ENCODE measurements at places on chromosomes 1 and 21.
A peak's percentile ranks its signal among the peaks of the same experiment; 100 is the strongest.

GRCh38 chr1:211625040-211625439, 46.1 kb upstream of the SLC30A1 start:
- peak; percentile 53 for DNase-seq

DNA sequence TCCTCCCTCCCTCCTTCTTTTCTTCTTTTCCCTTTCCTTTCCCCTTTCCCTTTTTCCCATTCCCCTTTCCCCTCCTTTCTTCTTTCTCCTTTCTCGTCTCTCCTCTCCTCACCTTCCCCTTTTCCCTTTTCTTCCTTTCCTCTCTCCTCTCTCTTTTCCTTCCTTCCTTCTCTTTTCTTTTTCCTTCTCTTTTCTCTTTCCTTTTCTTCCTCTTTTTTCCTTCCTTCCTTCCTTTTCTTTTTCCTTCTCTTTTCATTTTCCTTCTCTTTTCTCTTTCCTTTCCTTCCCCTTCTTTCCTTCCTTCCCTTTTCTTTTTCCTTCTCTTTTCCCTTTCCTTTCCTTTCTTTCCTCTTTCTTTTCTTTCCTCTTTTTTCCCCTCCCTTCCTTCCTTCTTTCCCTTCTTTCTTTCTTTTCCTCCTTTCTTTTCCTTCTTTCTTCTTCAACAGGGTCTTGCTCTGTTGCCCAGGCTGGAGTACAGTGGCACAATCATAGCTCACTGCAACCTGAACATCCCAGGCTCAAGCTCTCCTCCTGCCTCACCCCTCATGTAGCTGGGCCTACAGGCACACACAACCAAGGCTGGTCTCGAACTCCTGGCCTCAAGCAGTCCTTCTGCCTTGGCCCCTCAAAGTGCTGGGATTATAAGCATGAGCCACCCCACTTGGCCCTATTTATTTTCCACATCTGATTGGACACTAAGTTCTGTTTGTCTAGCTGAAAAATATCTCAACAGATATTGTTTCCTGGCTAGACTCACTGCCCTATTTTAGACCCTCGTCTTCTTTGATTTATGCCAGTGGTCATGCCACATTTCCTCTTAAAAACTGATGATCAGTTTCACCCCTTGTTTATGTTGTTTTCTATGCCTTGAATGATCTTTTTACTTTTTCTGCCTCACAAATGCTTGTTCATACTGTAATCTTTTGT, 57.1 kb upstream of the MACF1 start:
- no peak for DNase-seq

- no peak for DNase-seq
These were observed 69.1 kb downstream of the COLGALT2 start for GRCh38 chr1:183968386-183968785.

GRCh38 chr1:93603601-93604000, 78.0 kb downstream of the BCAR3 start:
- no peak for DNase-seq

DNA sequence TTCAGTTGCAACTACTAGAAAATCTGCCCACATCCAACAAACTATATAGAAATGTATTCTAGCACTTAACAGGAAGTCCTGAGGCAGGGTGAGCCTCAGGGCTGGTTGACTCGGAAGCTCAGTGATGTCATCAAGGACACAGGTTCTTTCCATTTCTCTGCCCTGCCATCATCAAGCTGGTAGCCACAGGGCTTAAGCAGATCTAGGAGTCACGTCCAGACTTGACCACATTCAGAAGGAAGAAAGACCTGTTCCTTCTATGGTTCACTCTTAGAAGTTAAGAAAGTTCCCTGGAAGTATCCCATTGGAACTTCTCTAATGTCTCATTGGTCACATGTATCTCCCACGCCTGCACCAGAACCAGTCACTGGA, 438.1 kb downstream of the PRDM2 start:
- no peak for DNase-seq

DNA sequence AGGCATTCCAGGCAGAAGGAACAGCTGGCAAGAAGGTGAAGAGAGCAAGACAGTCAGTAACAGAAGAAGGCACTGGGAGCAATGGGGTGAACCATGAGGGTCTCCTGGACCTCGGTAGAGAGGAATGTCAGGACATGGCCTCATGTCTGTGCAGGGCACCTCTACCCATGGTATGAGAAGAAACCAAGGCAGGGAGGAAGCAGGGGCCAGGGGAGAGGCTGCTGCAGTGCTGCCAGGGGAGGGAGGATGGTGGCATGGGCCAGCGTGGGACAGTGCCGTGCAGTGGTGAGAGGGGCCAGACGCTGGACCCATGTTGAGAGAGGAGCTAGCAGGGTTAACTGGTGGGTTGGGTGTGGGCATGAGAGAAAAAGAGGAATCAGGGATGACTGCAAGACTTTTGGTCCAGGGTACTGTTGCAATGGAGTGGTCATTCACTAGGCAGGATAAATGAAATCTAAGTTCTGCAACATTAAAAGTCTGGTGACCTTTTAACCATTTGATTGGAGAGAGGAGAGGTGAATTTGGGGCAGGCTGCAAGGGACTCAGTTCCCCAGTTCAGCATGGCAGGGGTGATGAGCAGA, 577.6 kb downstream of the MATN1 start:
- DNase-seq, result no peak

DNA sequence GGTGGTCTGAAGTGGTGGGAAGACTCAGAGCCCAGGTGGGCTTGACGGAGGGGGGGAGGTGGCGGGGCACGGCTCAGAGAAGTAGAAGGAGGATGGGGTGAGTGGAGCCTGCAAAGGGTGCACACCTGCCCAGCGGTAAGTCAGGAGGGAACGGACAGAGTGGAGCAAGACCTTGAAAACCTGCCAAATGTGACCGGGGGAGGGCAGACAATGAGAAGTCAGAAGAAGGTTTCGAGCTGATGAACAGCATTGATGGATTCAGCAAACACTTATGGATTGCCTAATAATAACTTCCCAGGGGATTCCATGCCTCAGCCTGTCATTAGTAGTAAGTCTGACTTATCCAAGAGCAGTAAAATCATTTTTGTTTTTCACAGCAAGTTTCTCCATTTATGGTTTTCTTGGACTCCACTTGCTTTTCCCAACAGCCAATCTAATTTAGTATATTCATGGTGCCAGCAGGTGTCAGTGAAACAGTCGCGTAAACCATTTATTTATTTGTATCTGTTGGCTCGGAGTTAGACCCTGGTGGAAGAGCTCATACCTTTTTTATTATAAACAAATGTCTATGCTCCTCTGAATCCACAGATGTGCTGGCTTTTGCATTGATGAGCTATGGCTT, 279.1 kb downstream of the PCP4 start:
- peak; percentile 62 for DNase-seq

DNA sequence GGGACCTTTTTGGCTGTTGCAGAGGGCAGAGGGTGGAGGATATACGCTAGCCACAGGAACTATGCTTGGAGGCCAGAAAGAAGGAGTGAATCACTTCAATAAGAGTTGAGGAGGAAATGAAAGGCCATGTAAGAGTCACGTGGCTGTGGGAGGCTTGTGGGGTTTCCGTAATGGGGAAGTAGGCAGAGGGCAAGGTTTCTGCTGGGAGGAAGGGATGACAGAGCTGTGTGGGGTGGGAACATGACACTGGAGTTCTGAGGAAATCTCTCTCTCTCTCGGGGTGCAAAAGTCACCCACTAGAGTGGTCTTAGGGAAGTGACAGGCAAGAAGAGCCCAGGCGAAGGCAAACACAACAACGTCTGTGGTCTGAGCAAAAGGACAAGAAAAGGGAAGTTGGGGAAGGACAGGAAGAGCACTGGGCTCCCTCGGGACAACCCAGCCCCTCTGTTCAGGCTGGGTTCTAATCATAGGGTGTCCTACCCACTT, 3.9 kb upstream of the CD1C start:
- no peak for DNase-seq

- DNase-seq, result no peak
These were observed 10.4 kb upstream of the ZNF670 start for GRCh38 chr1:247088967-247089366.

DNA sequence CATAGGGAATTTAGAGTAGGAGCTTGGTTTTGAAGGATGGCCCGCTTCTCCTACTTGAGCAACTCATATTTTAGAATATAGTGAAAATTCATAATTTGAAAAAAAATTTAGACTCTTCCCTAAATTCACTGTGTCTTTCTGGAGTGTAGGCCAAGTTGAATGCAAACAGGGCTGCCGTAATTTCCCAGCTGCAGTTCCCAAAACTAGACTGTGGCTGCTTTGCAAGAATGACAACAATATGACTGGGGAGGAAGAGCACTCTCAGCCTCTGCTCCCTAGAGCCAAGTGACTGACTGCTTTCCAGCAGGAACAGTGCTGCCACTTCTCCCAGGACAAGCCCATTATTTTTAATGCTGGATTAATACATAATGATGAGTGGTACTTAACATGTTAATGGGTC, 209.0 kb downstream of the RHOU start:
- DNase-seq, result no peak

GRCh38 chr1:208108213-208108608, 136.0 kb downstream of the PLXNA2 start:
- DNase-seq, result peak; percentile 13

- peak; percentile 52 for DNase-seq
These were observed 86.7 kb downstream of the CCDC185 start for GRCh38 chr1:223479718-223480425.

GRCh38 chr1:222905151-222905550, 90.3 kb downstream of the DISP1 start:
- peak; percentile 74 for DNase-seq

GRCh38 chr1:27864264-27864895, 8.0 kb upstream of the THEMIS2 start:
- no peak for DNase-seq

DNA sequence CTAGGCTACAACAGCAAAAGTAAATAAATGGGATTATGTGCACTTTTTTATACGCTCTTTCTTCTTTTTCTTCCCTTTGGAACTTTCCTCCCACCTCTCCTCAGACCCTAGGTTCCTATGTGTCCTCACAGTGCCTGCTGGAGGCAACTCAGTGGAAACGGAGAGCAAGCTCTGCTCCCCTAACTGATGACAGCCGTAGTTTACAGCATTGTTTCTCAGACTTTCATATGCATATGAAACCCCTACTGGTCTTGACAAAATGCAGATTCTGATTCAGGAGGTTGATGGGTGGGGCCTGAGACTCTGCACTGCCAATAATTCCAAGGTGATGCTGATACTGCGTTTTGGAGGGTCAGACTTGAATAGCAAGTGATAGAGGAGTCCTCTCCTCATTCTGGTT, 34.3 kb upstream of the HMCN1 start:
- no peak for DNase-seq

DNA sequence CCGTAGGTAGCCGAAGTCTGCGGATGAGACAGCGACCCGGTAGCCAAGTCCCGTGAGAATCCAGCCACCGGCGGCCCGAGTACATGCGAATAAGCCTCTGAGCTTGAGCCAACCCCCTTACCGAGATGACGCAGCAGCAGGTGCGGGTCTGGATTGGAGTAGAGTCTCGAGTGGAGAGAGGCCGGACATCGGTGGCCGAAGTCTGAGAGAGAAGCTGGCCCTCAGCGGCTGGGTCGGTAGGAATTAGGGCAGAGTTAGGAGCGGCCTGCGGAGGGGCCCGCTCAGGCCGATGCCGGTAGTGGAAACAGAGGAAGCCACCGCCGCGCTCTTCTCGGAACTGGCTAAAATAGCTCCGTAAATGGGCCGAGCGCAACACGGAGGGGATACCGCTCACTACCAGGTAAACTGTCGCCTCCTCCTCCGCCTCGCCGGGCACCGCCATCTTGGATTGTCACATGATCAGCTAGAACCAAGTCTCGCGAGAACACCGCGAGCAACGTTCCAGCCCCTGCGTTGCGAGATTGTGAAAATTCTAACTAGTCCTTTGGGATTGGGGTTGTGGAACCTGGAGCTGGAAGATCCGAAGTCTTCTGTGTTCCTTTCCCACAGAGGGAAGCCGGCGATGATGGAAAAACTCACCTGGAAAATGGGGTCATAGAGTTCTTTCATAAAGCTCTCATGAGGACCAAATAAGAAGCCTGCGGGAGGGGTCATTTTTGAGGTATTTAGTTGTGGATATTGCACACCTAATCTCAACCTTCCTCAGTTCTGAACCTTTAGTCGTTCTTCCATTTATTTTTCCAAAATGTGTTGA, at the start of gene GPATCH3:
Gene GPATCH3, minus strand, starts transcription at position 467 of the 814 bp plus-strand sequence. Its CDS starts 25 bp downstream, at position 442.
- DNase-seq, result peak; percentile 93

GRCh38 chr1:101309334-101310311, 72.8 kb downstream of the S1PR1 start:
- peak; percentile 58 for DNase-seq

DNA sequence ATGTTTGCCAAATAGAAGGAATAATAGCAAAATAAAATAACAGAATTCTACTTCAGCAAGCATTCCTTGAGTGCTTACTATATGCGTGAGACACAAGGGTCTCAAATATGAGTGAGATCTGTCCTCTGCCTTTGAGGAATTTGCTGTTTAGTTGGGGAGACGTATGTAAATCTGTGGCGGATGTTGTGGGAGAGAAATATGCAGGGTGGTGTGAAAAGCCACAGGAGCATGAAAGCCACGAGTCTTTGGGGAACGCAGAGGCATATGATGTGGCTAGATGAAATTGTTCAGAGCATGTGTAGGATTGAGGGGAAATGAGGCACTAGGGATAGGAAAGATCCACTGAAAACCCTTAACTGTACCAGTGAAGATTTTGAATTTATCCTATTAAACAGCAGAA, 244.4 kb downstream of the PBX1 start:
- DNase-seq, result no peak

DNA sequence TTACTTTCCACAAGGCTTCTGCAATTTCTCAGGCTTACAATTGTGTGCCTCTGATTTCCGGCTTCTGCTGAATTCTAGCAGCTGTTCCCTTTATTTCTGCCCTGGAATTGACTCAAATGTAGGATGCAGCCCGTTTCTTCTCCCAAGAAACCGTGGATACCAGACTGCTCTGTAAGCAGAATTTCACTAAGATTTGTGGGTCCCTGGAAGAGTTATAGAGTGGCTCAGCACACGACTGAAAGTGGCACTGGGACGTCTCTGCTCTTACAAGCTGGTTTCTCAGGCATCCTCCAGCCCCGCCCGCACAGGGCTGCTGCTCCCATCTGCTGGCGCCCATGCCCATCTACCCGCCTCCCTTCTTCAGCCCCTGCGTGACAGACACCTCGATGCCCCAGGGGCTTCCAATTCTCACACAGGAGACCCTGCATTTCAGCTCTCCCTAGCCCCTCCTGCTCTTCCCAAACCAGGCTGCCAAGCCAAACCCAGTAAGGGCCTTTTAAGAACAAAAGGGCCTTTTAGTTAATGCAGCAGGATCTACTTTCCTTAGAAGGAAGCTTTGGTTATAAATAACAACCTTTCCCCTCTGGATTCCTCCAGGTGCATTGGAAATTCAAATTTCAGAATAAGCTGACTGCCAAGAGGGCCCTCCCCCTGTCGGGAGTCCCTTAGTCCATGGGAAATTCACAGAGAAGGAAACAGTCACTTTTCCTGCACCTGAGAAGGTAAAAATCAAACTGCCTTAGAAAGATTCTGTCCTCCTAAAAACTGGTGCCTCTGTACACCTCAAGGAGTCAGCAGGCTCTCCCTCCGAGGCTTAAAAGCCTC, 45.4 kb upstream of the TENT5B start:
- DNase-seq, result peak; percentile 75

DNA sequence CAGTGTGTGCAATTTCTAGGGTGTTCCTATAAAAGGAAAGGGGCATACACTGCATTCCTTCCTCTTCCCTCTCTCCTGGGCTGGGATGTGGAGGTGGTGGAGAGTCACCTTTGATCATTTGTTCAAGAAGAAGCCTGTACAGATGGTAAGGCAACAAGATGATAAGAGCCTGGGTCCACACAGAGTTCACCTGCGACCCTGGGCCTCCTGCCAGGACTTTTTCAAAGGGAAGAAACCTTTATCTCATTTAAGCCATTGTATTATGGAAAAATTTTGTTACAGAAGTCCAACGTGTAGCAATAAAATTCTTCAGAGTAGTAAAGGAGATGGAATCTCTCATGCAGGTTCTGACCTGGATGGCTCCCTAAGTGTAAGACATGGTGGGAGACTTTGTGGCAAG, 189.1 kb downstream of the MIS18A start:
- DNase-seq, result no peak

GRCh38 chr1:20349561-20349960, 58.9 kb downstream of the VWA5B1 start:
- DNase-seq, result no peak
